ENCODE measurements at places on chromosomes 2 and 18.

GRCh38 chr2:18132697-18133096 lies 254.2 kb downstream of the KCNS3 start:
- peak; percentile 13 for DNase-seq

DNA sequence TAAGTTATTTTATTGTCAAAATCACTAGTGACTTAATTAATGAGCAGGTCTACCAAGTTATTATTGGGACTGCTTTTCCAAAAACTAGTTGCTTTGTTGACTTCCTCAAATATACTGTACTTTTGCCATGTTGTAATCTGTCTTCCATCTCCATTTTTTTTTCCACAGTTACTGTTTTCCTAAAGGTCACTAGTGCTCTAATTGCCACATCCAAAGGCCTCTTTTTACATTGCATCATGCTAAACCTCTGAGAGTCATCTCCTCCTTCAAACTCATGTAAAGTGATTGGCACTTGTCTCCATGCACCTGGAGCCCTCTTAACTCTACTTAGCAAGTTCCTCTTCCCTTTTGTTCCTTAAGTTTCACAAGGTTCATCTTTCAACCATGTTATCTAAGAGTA lies 11.8 kb downstream of the PMAIP1 start:
- no peak for DNase-seq

DNA sequence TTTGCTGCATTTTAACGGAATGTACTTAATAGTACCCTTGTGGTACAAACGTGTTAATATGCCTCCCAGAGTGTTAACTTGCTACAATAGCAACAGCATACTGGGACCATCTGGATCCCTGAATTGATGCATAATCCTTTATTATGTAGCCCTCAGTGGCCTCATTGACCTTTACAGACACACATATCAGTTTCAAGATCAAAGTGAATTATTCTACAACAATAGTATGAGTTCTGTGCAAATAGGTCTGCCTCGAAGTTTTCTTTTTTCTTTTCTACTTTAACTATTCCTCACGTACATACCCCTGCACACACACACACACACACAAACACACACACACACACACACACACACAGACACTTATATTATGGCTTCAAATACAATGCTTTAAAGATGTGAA lies 1622.1 kb downstream of the LRP1B start:
- DNase-seq, result no peak

- DNase-seq, result no peak
These were observed 12.8 kb downstream of the DNAJB2 start for GRCh38 chr2:219291910-219292490.

- no peak for DNase-seq
These were observed 3.6 kb upstream of the TMEM150A start for GRCh38 chr2:85606116-85606455.

DNA sequence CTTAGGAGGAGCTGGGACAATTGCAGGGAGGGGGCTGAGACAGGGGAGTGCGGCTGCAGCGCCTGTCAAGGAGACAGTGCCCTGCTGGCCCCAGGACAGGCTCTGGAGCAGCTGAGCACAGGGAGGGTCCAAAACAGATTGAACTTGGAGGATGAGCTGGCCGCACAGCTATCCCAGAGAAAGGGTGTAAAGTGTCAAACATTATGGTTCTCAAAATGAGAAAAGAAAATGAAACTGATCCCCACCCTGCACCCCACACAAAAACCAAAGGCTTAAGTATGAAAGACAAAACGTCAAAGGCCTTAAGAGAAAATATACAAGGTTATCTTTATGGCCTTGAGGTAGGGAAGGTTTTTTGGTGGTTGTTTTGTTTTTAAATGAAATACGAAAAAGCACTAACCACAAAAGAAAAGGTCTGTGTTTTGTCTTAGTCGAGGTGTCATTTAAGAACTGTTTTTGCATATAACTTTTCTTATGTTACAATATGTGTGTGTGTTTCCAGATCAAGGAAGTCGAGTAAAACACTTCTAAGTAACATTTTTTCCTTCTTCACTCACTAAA lies 111.8 kb downstream of the HDAC4 start:
- DNase-seq, result no peak

GRCh38 chr2:29816651-29817050 lies 104.7 kb downstream of the ALK start:
- DNase-seq, result no peak

DNA sequence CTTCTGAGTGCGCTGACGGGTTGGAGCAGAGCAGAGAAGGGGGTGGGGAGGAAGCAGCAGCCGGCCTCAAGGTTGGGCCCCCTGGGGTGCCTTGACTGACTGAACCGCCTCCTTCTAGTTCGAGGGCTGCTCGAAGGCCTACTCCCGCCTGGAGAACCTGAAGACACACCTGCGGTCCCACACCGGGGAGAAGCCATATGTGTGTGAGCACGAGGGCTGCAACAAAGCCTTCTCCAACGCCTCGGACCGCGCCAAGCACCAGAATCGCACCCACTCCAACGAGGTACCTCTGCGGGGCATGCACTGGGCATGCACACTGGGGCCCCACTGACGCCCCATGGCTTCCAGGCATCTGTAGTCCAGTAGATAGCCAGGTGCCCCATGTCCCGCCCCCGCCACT lies 246.9 kb downstream of the GLI2 start:
- DNase-seq, result no peak

DNA sequence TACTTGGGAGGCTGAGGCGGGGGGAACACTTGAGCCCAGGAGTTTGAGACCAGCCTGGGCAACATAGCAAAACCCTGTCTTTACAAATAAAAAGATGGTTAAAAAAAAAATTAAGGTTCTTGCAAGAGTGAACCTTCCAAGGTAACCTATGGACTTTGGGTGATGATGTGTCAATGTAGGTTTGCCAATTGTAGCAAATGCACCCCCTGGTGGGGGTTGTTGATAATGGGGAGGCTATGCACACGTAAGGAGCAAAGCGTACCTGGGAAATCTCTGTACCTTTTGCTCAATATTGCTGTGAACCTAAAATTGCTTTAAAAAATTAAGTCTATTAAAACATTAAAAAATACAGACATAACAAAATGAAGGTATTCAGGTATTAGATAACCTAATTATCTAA lies 70.4 kb downstream of the CWC22 start:
- no peak for DNase-seq

- no peak for DNase-seq
These were observed 412.3 kb downstream of the RNF144A start for GRCh38 chr2:7329465-7329864.

- DNase-seq, result no peak
These were observed 25.6 kb downstream of the FAP start for GRCh38 chr2:162217598-162217997.

DNA sequence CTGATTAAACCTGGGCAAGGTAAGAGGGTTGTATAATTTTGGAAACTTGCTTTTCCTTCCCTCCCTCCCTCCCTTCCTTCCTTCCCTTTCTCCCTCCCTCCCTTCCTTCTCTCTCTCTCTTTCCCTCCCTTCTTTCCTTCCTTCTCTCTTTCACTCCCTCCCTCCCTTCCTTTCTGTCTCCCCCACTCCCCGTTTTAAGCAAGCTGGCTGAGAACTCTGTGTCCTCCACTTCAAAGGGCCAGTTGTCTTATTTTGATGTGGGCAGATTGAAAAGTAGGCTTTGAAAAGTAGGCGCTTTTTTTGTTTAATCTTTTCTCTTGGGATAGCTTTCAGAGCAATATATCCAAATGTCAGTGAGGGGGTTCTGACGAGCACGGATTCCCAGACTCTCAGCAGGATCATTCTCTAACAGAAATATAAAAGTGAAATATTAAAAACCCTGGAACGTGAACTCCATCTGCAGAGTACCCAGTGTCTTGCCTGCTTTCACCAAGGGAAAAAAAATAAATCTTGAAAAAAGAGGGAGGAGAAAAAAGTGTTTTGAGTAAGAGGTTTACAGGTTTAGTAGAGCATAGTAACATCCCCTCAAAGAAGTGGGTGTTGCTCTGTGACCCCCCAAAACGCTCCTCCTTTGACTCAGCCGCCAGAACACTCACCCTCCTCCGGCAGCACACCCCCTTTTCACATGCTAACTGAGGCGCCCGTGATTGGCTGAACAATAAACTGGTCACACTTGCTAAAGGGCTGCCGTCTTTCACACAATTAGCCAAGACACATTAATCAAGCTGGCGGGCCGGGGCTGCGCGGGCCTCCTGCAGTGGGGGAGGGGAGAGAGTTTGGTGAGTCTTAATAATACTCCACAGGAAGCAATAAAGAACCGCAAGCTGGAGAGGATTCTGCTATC lies 52.2 kb downstream of the CDK15 start:
- peak; percentile 83 for DNase-seq

- DNase-seq, result peak; percentile 14
These were observed 210.3 kb downstream of the ZRANB3 start for GRCh38 chr2:135320465-135321355.

GRCh38 chr2:147696426-147696825 lies 148.4 kb upstream of the ACVR2A start:
- no peak for DNase-seq

DNA sequence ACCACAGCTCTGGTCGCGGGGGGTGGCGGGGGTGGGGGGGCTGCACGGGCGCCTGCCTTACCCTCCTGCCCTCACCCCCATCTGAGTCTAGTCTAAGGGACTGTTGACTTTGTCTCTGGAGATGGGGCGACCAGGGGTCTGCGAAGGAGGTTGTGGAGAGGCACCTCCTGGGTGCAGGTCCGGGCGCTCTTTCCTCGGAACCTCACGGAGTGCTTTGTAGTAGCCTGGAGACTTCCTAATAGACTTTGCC lies 141.3 kb downstream of the MEIS1 start:
- no peak for DNase-seq

DNA sequence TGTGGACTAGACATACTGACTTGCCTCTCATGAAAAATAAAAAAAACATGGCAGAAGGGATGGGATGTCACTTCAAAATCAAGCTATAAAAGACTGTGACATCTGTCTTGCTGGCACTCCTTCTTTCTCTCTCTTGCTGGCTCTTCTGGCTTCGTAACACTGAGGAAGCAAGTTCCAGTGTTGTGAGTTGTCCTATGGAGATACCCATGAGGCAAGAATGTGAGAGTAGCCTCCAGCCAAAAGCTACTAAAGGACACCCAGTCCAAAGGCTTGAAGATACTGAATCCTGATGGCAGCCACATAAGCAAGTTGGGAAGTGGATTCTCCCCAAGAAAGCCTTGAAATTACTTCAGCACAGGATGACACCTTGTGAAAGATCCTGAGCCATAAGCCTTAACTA lies 376.1 kb upstream of the TMEFF2 start:
- no peak for DNase-seq

- DNase-seq, result no peak
These were observed 676.5 kb upstream of the FANCL start for GRCh38 chr2:58917596-58917995.

- no peak for DNase-seq
These were observed 2.7 kb upstream of the SGPP2 start for GRCh38 chr2:222421626-222422025.

- no peak for DNase-seq
These were observed 4.7 kb upstream of the IL1RL2 start for GRCh38 chr2:102181919-102182635.

DNA sequence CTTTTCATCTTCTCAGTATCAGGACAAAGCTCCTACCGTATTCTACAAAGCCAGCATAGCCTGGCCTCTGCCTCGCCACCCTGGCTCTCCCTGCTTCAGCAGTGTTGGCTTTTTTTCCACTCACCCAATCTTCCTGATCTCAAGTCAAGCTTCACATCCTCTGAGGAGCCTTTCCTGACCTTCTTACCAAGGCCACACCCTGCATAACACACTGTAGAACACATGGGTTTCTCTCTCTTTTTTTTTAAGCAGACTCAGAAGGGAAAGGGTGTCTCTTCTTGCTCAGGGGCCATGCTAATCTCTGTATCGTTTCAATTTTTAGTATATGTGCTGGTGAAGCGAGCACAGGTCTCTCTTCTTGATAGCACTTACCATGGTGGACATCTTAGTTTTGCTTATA lies 15.2 kb downstream of the FBXO36 start:
- no peak for DNase-seq

- DNase-seq, result no peak
These were observed 27.5 kb downstream of the INPP4A start for GRCh38 chr2:98472132-98472650.

DNA sequence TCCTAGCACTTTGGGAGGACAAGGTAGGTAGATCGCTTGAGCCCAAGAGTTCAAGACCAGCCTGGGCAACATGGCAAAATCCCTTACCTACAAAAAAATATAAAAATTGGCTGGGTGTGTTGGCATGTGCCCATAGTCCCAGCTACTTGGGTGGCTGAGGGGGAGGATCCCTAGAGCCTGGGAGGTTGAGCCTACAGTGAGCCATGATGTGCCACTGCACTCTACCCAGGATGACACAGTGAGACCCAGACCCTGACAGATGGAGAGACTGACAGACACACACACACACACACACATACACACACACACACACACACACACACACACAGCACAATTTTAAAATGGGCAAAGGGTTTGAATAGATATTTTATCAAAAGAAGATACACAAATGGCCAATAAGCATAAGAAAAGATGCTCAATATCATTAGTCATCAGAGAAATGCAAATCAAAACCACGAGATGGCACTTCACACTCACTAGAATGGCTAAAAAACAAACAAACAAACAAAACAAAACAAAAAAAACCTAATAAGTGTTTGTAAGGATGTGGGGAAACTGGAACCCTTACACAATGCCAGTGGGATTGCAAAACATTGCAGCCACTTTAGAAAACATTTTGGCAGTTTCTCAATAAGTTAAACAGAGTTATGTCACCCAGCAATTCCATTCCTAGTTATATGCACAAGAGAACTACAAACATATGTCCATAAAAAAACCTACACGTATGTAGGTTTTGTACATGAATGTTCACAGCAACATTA lies 42.3 kb downstream of the BAZ2B start:
- DNase-seq, result no peak

DNA sequence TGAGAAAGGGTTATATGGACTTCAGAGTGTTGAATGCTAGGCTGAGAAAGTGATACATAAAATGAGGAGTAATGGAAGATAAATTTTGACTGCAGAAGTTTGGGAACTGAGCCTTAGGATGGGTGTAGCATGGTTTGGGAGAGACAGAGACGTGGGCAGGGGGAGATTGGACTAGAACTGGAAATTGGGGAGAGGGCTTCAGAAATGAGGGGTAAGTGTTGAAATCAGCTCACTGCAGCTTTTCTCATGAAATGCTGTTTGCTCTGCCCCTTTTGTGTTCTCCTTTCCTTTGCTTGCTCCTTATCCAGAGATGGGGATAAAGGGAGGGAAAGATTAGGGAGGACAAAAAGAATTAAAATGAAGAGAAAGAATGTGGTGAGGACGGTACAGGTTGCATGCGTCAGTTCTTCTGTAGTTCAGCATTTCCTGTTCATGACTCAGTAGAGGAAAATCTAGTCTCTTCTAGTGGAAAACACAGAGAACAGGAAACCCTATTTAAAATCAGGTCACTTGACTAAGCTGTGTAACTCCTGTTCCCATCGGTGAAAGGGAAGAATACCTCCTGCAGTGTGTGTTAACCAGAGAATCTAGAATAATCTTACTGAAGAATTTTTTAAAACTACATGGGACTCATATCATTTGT lies 105.6 kb downstream of the CRIM1 start:
- peak; percentile 84 for DNase-seq

DNA sequence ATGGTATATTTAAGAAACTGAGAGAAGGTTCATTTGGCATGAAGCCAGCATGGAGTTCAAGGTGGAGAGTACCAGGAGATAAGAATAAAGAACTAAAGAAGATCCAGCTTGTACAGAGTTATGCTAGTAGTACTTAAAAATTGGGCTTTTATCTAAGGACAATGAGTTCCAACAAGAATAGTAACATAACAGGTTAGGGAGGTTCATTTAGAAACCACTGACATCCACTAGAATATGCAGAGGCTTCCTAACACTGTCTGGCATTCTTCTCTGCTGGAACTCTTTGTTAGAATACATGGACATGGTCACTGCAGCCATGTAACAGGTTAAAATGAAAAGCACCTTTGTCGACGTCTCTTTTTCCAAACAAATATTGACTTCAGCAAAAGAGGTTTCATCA lies 42.6 kb upstream of the DSC1 start:
- DNase-seq, result no peak
